NCI-H146 (cell line): ENCODE measurements at places on chromosomes 6 and 20.
A peak's percentile ranks its signal among the peaks of the same experiment; 100 is the strongest.

DNA sequence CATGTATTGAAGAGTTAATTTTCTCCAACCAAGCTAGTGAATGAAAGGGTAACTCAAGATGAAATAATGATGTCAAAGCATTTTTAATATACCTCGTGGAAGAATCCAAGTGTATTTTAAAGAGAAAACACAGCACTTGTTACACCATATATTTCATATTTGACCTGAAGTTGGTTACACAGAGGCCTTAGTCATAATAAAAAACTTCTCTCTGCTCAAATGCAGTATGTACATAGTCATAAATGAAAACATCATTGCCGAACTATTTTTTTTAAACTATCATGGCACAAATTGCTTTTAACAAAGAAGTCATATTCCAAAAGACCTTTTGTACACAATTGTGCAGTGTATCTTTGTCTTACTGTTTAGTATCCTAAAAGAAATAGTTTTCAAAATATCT is 43.0 kb downstream of the BACH2 start:
- DNase-seq: no peak

GRCh38 chr6:110326057-110326456 is 32.1 kb downstream of the METTL24 start:
- no peak for DNase-seq

GRCh38 chr20:22563062-22563965 is 21.1 kb downstream of the FOXA2 start:
- DNase-seq: no peak

GRCh38 chr6:17083397-17083796 is 18.5 kb upstream of the STMND1 start:
- no peak for DNase-seq

DNA sequence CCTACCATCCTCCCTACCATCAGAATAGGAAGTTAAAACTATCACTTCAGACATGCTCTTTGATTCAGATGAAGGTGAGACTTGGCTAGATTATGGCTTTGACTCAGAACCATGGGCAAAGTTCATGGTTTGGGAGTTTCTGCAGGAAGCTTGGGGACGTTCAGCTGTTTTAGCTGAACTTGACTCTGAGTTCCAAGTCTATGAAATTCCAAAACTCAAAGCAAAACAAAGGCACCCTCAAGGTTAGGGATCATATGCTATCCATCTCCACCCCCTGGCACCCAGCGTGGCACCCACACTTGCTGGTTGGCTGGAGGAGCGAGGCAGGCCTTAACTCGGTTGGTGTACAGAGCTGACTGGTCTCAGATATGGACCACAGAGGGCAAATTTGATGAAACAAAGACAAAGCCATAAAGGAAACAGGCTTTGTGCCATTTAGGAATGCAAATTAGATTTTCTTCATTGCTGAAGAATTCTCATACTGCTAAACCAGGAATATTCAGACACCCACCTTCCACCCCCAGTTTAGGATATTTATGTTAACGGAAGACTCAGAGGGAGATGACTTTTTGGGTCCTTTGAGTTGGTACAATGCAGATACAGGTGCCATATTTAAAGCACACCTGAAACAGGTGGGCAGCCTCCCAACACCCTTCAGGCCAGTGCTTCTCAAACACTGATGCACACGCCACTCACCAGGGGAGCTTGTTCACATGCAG is 88.4 kb upstream of the SLC22A16 start:
- no peak for DNase-seq

DNA sequence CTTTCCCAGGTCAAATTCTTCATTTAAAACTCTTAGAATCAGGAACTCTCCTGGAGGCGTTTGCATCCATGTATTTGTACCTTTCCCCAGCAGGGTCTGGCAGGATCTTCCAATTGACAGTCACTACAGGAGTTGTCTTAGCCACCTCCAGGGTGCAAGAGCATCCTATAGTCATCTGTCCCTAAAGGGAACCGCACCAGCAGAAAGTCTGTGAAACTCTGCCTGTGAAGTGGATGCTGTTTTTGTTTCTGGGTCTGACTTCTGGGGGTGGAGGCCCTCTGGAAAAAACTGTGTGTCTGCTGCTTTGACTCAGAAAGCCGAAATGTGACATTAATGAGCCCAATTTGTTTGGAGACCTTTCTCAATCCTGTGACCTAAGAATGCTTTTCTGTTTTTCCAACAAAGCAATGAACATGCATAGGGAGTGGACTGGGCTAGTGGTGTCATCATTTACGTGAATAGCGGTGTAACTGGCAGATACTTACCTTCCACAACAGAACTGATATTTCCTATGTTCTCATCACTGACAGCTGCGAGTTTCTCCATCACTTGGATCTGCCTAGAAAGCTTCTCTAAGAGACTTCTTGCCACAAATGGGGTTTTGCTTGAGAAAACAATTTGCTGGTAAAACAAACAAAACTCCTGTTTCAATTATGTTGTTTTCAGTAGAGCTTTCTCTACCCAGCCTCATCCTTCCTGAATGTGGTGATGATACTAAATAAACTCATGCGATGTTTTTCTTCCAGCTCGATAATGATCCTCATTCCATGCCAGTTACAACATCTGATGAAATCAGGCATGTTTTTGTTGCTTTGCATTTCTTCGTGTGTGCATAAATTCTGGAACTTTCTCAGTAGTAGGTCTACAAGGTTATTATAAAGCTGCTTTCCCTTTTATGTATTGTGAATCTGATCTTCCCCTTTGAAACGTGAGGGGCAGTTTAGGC is 33.3 kb upstream of the ARMH2 start:
- DNase-seq: no peak

GRCh38 chr6:28343898-28344677 is 5.7 kb upstream of the ZKSCAN3 start:
- DNase-seq: no peak

DNA sequence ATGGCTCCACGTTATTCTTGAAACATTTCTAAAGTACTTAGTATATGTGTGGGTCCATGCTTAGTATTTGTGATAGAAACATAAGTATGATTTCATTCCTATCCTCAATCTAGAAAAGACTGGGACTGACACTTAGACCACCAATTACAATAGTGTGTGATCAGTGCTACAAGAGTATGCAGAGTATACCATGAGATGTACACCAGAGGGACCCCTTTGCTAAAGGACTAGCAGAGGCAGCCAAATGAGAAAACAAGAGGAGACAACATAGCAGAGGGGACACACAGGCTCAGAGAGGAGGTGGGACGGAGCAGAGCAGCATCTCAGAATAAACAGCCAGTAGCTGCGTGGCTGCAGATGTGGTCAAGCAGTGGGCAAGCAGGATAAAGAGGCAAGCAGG is 21.0 kb downstream of the RMND1 start:
- no peak for DNase-seq

GRCh38 chr6:118780668-118781067 is 113.3 kb upstream of the ASF1A start:
- DNase-seq: no peak

DNA sequence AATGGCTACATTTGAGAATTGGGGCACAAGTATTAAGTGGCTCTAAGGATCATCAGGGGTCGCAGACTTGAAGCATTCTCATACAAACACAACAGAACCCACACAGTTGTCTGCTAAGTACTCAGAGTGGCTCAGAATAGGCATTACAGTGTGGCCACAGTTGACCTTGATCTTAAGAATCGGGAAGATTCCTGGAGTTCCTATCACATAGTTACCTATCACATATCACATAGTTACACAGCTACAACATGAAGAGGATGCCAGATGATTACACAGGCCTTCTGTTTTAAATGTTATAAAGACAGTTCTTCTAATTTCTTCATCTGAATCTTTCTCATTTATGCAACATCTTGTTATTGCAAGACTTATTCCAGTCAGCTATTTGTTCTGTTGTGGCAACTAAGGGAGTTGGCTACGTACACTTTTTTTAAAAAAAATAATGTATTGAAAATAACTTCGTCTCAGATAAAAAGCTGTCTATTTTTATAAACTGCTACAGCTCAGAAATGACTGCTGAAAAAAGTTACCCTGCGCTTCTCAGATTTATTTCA is 129.0 kb downstream of the REV3L start:
- DNase-seq: no peak

- DNase-seq: no peak
These were observed 143.9 kb upstream of the SHLD1 start for GRCh38 chr20:5606350-5606749.

DNA sequence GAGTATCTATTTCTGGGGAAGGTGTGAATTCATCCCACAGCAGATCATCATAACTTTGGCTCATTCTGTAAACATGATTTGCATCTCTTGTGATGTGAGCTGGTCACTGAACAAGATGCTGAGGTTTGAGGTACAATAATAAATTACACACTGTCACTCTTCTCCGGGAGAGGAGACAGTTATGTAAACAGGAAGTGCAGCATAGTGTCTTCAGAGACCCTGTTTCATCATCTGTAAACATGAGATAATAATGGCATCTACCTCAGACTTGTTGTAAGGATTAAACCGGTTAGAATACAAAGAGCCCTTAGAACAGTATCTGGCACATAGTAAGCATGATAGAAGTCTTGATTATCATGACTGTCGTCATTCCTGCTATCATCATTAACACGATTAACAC is 125.2 kb downstream of the TBC1D7 start:
- DNase-seq: no peak

GRCh38 chr20:59820204-59821041 is 113.0 kb downstream of the SYCP2 start:
- DNase-seq: peak; percentile 71

DNA sequence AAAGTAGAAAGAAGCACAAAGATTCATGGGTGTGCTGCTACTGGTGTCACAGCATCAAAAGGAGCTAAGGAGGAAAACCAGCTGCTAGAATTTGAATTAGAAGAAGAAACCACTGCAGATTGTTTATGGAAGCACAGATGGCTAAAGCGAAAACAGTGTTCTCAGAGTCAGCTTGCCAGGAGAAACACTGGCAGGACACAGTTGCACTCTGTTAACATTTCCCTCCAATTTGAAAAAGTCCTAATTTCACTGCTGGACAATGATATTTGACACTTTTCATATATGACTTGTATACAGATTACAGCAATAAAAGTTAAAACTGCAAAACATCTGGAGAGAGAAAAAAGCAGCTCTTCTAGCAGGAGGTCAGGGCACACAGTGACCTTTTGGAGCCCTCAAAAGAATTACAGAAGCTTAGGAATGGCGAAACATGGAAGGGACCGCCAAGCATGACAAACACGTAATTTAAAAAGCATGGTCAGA is 314.5 kb downstream of the COL12A1 start:
- no peak for DNase-seq

- no peak for DNase-seq
These were observed 528.5 kb upstream of the BTBD3 start for GRCh38 chr20:11389186-11389585.

GRCh38 chr6:401994-402640 is 10.6 kb downstream of the IRF4 start:
- DNase-seq: no peak

GRCh38 chr6:106745824-106746582 is 116.6 kb downstream of the QRSL1 start:
- DNase-seq: peak; percentile 79

DNA sequence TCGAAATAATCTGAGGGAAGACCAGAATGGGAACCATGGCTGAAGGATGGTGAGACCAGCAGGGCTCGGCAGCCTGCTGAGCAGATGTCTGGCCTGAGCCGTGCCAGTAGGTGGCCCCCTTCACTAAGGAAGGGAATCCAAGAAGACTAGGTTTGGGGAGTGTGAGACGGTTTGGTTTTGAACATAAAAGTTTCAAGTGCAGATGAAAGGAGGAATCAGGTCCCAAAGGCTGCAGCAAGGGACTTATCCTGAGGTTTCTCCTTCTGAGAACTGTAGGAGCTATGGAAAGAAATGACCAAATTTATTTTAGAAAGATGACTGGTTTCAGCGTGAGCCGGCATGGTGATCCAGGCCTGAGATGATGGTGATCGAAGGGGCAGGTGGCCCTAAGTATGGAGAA is 4.6 kb upstream of the OSER1 start:
- DNase-seq: peak; percentile 80

DNA sequence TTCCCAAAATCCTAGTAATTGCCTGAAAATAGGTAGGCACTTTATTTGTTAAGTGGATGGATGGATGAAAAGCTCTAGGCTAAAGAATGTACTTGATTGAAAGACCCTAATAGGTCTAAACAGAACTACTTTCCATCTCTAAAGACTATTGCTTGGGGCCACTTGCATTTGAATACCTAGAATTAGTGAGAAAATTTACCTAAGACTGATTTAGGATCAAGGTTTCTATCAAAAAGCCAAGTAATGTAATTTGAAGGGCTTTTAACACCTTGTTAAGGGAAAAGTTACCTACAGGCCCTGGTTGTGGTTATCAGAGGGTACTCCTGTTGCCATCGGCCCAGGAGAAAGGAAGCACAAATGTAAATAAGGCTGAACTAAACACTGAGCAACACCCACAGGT is 580.7 kb downstream of the LMBRD1 start:
- no peak for DNase-seq
